NCI-H1694 treated with DMSO at 0.1 percent for 48 hours (cell line): ENCODE measurements at places on chromosomes 13 and 19.
A peak's percentile ranks its signal among the peaks of the same experiment; 100 is the strongest.

GRCh38 chr19:16586991-16587832 lies 15.0 kb upstream of the SLC35E1 start:
- DNase-seq: no peak

- DNase-seq: no peak
Measured at GRCh38 chr13:50484472-50485113, 358.9 kb downstream of the DLEU7 start.

DNA sequence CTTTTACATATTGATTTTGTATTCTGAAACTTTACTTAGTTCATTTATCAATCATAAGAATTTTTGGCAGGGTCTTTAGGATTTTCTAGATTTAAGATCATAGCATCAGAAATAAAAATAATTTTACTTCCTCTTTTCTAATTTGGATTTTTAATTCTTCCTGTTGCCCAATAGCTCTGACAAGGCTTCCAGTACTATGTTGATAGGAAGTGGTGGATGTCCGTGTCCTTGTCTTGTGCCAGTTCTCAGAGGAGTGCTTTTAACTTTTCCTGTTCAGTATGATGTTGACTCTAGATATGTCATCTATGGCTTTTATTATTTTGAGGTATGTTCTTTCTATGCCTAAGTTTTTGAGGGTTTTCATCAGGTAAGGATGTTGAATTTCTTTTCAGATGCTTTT lies 7.7 kb upstream of the KIR2DL4 start:
- DNase-seq: no peak

DNA sequence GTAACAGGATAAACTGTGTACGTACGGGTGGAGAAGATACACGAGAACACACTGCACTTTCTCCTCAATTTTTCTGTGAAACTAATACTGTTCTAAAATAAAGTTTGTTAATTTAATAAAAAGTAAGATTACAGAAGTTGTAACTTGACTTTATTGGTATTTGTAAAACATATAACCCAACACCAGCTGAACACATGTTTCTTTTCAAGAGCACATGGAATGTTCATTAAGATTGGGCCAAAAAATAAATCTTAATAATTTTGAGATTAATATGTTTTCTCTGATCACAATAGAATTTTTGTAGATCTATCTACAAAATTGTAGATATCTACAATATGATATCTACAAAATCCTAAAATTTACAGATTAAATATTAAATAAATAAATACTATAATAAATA lies 55.1 kb upstream of the ZNF599 start:
- no peak for DNase-seq

DNA sequence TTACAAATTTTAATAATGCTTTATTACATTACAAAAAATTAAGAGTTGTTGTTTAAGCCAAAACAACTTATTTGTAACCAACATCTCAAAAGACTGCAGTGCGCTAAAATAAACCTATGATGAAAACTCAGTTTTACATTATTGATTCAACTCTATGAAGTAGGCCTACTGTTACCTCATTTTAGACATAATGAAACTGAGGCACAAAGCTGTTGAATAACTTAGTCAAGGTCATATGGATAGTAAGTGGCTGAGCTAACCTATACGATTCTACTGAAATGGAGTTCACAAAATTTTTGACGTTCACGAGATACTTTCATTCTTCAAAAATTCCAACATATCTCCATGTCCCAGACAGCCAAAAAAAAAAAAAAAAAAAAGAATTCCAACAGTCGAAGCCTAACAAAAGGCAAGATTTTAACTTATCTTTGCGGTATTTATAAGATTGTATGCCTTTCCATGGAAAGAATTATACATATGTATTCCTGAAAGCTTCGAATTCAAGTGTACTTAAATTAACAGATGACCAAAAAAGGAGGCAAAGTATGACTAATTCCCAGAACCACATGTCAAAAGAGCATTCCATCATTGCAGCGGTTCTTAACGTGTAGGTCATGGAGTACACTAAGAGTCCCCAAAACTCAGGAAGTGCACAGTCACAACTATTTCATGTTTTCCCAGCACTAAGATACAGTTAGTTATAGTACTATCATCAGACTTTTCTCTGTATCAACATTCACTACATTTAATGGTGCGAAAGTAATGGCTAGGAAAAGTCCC lies 69.4 kb downstream of the PSPC1 start:
- DNase-seq: no peak

- DNase-seq: no peak
Measured at GRCh38 chr13:97023117-97023516, 28.8 kb upstream of the OXGR1 start.

DNA sequence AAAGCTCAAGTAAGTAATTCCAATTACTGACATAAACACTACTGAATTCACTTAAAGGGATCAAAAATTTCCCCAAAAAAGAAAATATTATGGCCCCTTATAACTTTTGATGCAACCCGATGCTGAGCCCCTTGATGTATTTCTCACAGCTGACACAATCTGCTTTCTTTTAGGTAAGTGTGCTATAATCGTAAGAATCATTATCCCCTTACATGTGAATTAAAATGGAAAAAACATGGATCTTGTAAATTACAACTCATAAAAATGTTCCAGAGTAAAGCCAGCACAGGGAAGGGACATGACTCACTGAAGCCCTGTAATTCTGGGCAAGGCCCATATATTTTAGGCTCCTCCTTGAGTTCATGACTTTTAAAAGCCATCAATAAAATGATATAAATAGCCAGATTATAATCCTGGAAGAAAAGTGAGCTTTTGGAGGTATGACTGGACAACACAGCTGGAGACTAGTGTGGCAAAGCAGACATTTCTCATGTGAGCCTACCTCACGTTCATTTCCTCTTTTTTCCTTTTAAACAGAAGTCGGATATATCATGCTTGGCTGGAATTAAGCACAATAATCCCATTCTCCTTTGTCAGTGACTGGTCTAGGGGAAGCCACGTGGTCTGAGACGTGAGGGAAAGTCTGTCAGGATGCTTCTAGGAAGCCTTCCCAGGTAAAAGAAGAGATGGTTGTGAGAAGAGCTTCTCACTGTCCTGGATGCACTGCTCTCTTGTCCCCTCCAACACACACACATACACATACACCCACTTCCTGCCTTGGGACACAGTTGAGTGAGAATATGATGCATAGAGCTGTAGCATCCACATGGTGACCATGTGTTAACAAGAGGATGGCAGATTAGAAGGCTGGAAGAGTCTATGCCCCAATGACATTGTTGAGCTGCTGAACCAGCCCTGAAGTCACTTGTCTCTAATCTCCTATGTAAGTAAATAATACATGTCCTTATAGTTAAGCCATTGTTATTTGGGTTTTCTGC lies 165.4 kb downstream of the RGCC start:
- DNase-seq: no peak

DNA sequence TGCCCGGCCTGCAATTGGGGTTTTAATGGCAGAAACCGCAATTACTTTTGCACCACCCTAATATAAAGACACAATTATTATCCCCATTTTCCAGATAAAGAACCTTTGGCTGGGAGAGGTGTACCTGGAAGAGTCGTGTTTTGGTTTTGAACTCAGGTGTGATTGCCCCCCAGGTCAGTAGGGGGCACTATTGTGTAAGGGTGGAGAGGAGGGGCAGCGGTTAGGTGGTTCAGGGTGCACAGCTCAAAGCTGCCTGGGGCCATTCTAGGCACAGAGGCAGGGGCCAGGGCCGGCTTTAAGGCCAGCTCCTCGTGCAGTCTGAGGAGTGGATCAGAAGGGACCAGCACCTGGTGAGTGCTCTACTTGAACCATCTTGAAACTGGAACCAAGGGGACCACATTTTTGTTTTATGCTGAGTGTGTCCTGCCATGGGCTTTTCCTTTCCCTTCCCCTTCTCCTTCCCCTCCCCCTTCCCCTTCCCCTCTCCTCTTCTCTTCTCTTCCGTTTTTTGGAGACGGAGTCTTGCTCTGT lies 5.8 kb upstream of the FCGRT start:
- DNase-seq: peak; percentile 50

GRCh38 chr13:74187564-74187963 lies 53.4 kb upstream of the KLF12 start:
- no peak for DNase-seq

GRCh38 chr19:10044390-10044789 lies 31.1 kb downstream of the RDH8 start:
- DNase-seq: no peak

DNA sequence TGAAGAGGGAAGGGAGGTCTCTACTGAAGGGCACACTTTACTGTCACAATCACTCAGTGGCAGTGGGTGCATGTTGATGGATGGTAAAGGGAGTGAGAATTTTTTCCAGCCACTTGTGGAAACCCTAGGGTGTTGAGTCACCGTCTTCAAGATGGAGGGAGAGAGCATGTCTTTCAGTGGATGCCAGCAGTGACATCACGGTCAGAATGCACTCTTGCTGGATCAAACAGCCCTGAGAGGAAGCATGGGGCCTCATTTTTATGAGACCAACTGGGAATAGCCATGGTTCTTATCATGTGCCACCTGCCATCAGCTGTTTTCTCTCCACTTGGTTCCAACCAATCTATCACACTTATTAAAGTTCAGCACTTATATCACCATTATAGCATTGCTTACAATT lies 182.5 kb downstream of the KCNRG start:
- no peak for DNase-seq

DNA sequence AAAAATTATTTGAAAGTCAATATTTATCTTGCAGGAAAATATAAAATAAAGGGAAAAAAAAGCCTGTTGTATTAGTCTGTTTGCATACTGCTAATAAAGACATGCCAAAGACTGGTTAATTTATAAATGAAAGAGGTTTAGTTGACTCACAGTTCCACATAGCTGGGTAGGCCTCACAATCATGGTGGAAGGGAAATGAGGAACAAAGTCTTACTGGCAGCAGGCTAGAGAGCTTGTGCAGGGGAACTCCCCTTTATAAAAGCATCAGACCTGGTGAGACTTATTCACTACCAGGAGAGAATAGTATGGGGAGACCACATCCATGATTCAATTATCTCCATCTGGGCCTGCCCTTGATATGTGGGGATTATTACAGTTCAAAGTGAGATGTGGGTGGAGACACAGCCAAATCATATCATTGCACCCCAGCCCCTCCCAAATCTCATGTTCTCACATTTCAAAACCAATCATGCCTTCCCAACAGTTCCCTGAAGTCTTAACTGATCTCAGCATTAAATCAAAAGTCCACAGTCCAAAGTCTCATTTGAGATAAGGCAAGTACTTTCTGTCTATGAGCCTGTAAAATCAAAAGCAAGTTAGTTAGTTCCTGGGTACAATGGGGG lies 1416.5 kb upstream of the SPRY2 start:
- DNase-seq: no peak

- no peak for DNase-seq
Measured at GRCh38 chr19:10768936-10769335, 51.1 kb downstream of the DNM2 start.
